ENCODE measurements at places on chromosomes 2 and 18.

DNA sequence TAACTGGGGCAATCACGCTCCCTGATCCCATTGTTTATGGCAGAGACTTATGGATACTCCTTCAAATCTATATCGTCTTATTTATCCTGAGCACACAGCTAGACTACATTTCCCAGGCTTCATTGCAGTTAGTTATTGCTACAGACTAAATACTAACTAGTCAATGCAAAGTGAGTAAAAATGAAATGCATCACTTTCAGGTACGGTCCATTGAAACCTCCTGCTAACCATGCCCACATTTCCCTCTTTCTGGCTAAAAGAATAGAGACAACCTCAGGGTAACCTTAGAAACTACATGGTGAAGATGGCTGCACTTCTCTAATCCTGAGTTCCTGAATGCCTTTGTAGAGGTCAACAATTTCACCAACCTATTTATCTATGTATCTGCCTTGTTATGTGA, 437.4 kb downstream of the EPHA4 start:
- DNase-seq: no peak

- DNase-seq: no peak
Measured at GRCh38 chr2:33696234-33696633, 97.1 kb upstream of the FAM98A start.

GRCh38 chr2:60456115-60456770, 97.2 kb downstream of the BCL11A start:
- DNase-seq: no peak

GRCh38 chr2:11684894-11685460, 15.0 kb upstream of the NTSR2 start:
- no peak for DNase-seq

DNA sequence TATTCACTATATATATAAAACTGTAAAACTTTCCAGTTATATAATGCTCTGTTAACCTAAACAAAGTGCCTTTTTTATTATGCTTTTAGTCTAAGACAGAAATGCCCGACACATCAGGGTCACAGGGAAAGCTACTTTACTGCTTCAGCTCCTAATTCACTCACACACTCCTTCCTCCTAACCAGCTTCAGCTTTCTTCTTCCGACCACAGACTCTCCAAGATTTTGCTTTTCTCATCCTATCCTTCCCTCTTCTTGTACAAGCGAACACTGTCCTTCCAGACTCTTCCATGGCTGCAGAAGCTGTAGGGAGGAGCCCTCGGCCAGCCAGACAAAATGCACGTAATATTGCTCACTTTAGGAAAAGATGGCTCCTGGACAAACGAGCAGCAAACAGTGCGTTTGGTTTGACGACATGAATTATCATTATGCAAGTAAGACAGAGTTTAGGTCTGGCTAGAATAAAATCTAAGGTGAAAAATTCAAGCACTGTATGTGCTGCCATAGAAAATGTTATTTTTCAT, 47.5 kb upstream of the HNRNPA3 start:
- DNase-seq: no peak

DNA sequence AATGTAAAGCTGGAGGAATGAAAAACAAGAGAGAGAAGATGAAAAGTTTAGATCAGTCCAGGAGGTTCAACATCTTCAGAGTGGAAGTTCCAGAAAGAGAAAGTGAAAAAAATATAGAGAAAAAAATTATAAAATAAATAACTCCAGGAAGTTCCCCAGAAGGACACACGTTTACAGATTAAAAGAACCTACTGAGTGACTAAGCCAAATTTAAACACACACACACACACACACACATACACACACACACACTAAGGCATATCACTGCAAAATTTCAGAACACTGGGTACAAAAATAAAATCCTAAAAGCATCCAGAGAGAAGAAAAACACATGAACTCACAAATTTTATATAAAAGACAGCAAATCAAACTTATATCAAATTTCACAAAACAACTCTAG, 85.9 kb upstream of the PMAIP1 start:
- DNase-seq: no peak

DNA sequence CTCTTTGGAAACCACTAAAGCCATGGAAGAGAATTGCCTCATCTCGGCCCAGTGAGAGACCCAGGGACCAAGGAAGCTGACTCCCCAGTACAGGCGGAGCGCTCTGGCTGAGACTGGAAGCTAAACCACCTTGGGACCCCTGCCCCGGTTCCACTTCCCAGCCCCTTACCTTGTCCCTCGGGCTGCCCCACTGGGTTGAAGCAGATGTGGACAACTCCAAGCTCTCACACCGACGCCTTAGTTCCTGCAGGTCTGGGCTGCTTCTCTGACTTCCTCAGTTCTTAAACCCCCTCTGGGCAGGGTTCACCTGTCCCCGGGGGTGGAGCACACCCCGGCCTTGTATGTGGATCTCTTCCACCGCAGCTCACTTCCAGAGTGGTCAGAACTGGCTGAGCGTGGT, 266.2 kb downstream of the PHLPP1 start:
- DNase-seq: no peak
